Esophagus squamous epithelium (tissue), 5 donors: ENCODE measurements at places on chromosomes 12 and 14.
A peak's percentile ranks its signal among the peaks of the same experiment; 100 is the strongest.

DNA sequence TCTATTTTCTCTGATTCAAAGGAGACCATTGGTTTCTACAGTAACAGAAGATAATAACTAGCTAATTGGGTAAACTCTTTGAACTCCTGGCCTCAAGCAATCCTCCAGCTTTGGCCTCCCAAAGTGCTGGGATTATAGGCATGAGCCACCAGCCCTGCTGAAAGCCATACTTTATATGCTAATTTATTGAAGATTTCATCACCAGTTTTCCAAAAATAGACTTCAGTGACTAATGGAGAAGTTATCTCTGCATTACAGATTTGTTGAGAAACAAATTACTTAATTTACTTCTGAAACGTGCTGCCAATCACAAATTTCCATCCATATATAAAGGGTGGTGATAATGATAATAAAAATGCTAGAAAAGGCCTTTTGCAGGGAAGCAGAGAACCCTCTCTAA is 1758.1 kb upstream of the SEL1L start:
- no peaks in the 10 kb centered on the region for H3K27me3 ChIP-seq
- no peak overlapping the region for H3K27ac ChIP-seq
- no peaks in the 10 kb centered on the region for H3K36me3 ChIP-seq
- no peak for DNase-seq
- no peak overlapping the region for H3K4me3 ChIP-seq

DNA sequence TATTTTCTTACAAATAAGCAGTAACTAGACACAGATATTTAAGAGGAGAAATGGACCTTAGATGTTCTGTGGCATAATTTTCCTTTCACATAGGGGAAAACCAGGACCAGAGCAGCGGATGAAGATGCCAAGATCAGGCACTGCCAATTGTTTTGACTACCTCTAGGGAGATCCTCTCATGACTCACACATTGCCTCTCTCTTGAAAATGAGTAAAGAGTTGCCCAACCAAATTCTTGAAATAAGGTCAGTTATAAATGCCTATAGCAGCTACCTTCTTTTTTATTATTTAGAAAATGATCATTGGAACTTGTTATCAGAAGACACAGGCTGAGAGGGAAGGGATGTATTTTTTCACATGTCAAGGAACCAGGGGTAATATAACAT is 263.4 kb upstream of the PLEKHG7 start:
- no peaks in the 10 kb centered on the region for H3K27me3 ChIP-seq
- DNase-seq: no peak
- no peak overlapping the region for H3K4me3 ChIP-seq
- H3K4me1 ChIP-seq: peaks cover 8% of the 10 kb centered on the region

DNA sequence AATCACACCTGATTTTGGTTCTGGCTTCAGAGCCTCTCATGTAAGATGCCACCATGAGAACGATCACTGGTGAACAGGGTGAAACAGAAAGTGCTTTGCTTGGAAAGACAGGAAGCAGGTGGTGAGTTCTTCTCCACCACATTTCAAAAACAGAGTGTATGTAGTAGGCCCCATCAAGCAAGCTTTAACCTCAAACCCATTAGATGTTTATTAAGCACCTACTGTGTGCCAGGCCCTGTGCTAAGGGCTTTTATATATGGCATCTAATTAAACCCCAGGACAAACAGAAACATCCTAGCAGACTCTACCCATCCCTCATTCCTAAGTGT is 47.8 kb upstream of the MED13L start:
- no peaks in the 10 kb centered on the region for H3K27me3 ChIP-seq
- peaks cover 4% of the 10 kb centered on the region for H3K4me1 ChIP-seq
- no peak overlapping the region for H3K27ac ChIP-seq
- no peak overlapping the region for H3K4me3 ChIP-seq
- DNase-seq: no peak

DNA sequence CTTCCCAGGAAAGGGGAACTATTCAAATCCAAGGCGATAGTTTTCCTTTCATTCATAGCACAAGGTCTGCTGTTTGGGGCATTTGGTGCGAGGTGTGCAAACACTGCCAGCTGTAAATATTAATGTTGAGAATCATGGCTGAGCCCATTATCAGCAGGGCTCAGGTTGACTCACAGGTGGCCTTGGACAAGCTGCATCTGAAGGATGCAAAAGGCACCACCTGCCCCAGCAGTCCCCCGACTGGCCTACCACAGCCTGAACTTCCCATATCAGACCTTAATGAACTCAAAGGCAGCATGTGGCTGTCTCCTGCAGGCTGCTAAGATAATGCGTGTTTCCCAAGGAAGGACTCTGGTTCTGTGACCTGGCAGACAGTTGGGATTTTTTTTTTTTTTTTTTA is 93.3 kb upstream of the MAP1LC3B2 start:
- no peaks in the 10 kb centered on the region for H3K4me1 ChIP-seq
- no peaks in the 10 kb centered on the region for H3K36me3 ChIP-seq
- H3K4me3 ChIP-seq: no peak overlapping the region
- no peaks in the 10 kb centered on the region for H3K27me3 ChIP-seq

DNA sequence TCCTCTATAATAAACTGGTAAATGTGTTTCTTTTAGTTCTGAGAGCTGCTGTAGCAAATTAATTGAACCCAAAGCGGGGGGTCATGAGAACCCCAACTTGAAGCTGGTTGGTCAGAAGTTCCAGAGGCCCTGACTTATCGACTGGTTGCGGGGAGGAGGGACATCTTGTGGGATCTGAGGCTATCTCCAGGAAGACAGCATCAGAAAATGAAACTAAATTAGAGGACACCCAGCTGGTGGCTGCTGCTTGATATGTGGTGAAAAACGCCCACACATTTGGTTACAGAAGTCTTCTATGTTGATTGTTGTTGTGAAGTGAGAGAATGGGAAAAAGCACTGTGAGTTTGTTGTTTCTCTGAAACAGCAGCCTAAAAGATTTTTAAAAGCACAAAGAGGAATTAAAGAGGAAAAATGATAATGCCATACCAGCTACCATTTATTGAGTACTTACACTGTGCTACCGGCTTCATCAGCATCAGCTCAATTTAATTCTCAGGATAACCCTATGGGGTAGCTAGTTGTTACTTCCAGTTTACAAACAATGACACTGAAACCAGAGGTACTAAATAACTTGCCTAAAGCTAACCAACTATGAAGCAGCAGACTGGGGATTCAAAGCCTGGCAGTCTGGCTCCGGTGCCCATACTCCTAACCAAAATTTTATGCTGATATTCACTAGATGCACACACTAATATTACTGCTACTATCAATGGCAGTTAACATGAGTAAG is 24.3 kb downstream of the DDX24 start:
- peaks cover 100% of the 10 kb centered on the region for H3K36me3 ChIP-seq
- H3K27ac ChIP-seq: no peak overlapping the region

DNA sequence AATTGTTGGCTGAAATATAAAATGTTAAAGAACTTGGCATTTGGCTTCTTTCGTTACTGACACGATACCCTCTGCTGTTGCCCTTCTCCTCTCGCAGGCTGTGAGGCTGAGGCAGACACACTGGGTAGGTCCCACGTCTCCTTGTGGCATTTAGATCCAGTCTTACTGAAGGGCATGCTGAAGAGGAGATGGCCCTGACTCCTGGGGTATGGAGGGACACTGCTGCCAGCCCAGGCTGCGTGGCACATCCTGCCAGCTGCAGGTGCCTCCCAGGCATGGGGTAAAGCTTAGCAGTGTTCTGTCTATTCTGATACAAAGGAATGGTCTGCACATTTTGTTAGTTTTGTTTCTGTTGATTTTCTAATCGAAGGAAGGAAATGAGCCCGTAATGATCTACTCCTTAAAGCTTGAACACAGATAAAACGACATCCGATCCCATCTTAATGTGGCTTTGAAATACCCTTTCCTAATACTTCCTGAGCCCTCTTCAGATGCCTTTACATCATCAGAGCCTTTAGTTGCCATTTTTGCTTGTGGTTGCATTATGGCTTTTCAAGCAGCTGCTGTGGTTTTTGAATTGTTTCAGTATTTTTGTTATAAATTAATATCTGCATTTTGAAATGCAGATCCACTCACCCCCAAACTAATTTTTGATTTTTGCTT is 61.1 kb downstream of the WDR20 start:
- H3K4me1 ChIP-seq: no peaks in the 10 kb centered on the region
- DNase-seq: no peak
- H3K36me3 ChIP-seq: peaks cover 5% of the 10 kb centered on the region
- H3K27ac ChIP-seq: no peak overlapping the region

DNA sequence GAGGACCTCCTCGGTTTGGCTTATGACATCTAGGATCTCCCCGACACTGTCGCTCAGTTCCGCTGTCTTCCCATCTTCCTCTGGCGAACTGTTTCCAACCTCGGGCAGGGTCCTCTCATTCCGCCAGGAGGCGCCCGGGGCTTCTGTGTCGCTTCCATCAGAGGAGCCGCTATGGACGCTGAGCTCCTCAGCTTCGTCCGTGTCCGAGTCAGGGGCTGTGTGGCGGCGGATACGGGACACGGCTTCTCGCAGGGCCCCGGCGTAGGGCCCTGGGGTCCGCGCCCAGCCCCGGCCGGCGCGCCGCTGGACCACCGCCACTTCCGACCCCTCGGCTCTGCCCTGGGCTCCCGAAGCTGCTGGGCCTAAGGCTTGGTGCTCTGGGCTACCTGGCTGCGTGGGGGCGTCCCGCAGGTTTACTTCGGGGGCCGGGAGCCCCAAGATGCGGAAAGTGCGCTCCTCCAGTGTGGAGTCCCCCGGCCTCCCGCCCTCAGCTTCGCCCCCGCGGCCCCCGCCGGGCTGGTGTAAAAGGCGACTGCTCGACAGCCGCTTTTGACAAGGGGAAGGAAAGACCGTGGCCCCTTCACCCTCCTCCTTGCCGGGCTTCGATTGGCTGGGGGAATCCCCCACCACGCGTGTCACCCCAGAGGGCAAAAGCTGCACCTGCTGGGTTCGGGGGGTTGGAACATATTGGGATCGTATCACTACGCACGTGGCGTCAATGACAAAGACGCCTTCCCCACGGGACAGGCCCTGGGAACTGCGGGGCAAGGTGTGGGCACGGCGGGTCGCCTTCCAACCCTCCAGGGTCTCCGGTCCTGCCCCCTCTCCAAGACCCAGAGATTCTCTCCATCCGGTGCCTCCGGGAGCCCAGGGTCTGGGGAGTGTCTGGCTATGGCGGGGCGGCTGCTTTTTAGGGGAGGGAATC is 2.1 kb downstream of the DDN start:
- no peak for DNase-seq
- H3K27ac ChIP-seq: no peak overlapping the region
- H3K4me3 ChIP-seq: peak overlapping the region; percentile 66
- H3K4me1 ChIP-seq: peaks cover 35% of the 10 kb centered on the region
- peaks cover 18% of the 10 kb centered on the region for H3K36me3 ChIP-seq
